Midbrain (tissue), 1 donor: ENCODE measurements at places on chromosomes 1 and 21.

DNA sequence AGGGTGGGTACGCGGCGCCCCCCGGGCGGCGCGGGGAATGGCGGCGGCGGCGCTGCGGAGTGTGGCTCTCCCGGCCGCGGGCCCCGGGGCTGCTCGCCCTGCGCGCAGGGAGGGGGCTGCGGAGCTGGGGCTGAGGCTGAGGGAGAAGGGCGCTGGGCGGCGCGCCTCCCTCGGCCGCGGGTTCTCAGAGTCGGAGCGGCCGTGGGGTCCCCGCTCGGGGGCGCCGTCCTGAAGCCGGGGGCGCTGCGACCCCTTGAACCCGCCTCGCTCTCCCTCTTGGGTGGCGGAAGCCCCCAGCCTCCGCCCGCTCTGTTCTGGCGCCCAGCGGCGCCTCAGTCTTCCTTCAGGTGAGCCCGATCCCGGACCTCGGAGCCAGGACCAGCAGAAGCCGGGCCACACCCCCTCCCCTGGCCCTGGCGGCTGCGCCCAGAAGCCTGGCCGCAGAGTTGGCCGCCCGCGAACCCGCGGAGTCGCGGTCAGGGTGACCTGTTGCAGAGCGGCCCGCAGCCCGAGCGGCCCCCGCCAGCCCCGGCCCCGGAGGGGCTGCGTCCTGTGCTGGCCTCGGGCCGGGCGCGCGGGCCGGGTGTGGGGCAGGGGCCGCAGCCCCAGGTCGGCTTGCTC lies 532 bp downstream of the RALGPS2 start:
- DNase-seq = peak; percentile 23

GRCh38 chr1:211577277-211577818 lies 1.6 kb downstream of the SLC30A1 start:
- peak; percentile 52 for DNase-seq

DNA sequence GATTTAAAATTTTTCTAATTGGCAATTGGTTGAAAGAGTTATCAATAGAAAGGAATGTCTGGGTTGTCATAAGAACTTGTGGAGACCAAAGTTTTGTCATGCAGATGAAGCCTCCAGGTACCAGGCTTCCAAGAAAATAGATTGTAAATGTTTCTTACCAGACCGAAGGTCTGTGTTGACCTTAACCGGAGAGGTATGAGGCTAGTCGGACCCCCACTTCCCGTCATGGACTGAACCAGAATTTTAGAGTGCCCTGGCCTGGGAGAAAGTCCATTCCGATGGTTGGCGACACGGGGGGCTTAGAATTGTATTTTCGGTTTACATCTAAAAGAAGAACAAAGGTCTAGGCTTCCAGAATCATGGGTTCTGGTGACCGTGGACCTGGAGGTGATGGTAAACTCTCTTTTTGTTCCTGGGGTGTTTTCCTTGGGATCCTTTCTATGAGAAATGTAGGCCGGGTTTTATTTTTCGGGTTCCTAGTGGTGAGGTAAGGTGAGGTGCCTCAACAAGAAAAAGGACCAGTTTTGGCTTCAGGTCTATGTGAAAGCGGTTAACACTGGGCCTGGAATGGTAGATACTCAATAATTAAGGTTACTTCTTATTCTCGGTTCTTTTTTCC lies 405 bp upstream of the UHMK1 start:
- no peak for DNase-seq

DNA sequence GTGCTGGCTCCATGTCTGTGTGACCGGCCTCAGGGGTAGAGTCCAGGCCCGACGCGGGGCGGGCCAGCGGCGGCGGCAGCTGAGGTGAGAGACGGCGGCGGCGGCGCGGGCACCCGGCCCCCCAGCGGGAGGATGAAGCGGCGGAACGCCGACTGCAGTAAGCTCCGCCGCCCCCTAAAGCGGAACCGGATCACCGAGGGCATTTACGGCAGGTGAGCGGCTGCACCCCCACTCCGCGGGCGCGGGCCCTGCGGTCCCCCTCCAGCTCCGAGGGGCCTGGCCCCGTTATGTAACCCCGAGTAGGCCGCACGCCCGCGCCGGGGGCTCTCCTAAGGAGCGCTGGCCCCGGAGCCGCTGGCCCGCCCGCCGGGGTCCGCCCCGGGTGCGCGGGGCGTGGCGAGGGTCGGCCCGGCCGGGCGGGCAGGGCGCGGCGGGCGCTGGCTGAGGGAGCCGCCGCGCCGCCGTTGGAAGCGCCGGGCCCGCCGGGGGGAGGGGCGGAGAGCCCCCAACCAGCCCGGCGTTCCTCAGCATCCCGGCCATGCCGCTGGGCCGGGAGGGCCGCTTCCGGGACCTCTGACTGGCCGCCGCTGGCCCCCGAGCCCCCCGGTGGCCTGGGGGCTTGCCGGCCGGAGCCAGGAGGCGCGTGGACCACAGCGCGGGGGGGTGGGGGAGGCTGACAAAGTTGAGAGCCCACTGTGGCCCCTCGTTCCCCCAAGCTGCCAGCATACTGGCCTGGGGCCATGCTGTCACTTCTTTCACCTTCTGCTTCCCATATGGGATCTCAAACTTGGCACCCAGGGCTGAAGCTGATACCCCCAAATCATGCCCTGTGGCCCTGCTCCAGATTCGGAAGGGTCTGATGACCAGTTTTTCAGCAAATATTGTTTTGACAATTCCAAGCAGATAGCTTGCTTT lies 527 bp downstream of the MACO1 start:
- no peak for DNase-seq

DNA sequence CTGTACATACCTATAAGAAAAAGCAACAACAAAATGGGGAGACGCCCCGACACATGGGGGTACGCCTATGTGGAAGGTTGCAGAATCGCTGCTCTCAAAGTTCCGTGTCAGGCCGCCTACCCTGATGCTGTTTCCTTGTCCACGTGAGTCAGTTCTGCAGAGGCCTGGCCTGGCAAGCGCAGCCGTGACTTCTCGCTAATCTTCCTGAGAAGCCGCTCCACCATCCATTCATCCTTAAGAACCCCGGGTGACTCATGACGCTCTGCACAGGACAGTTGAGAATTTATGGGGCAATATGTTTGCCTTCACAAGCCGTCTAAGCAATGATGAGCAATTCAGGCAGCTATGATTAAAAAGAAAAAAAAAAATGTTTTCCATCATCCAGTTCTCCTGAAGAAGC lies 122.3 kb upstream of the TMPRSS2 start:
- DNase-seq = no peak

DNA sequence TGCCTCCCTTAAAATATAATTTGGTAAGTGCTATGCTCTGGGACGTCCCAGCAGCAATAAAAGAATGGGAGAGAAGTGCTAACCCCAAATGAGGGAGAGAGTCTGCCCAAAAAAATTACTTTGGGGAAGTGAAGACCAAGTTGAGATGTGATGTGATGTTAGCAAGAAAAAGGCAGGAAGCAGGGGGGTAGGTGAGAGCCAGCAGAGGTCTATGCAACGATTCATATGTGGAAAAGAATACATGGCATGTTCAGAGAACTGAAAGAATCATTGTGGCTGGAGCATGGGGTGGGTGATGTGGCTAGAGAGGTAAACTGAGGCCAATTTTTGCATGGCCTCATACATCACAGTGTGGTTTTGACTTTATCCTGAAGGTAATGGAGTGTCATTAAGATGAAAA lies 5.6 kb upstream of the CTPS1 start:
- no peak for DNase-seq

- DNase-seq = no peak
Observed at GRCh38 chr1:60619581-60619980, 462.8 kb upstream of the NFIA start.

DNA sequence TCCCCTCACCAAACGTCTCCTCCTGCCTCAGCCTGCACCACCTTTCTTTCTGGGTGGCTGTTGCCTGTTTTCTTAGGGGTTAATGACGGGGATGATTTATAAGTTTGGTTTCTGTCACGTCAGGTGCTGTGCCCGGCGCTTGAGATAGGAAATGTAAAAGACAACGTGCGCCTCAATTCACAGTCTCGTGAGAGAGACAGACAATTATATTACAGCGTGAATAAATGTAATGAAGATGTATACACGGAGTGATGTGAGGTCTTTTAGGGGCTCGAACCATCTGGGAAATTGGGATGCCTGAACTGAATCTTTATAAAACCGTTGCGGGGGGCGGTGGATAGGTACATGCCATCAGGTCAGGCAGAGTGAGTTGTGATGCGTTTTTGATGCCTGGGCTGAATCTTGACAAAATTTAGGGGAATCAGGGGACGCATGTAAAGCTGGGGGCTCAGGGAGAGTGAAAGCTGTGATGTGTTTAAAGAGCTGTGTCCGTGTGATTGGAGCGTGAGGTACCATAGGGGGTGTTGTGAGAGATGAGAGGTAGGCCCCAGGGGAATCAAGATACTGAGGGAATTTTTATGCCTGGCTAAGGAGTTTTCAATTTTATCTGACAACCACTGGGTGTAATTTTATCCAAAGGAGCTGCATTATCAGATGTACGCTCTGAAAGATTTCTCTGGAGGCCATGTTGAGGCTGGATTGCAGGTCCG lies 831 bp downstream of the TIPRL start:
- DNase-seq = peak; percentile 40

GRCh38 chr21:36914244-36915013 lies 52.0 kb downstream of the HLCS start:
- no peak for DNase-seq

GRCh38 chr1:116947092-116947860 lies 37.6 kb downstream of the PTGFRN start:
- no peak for DNase-seq

DNA sequence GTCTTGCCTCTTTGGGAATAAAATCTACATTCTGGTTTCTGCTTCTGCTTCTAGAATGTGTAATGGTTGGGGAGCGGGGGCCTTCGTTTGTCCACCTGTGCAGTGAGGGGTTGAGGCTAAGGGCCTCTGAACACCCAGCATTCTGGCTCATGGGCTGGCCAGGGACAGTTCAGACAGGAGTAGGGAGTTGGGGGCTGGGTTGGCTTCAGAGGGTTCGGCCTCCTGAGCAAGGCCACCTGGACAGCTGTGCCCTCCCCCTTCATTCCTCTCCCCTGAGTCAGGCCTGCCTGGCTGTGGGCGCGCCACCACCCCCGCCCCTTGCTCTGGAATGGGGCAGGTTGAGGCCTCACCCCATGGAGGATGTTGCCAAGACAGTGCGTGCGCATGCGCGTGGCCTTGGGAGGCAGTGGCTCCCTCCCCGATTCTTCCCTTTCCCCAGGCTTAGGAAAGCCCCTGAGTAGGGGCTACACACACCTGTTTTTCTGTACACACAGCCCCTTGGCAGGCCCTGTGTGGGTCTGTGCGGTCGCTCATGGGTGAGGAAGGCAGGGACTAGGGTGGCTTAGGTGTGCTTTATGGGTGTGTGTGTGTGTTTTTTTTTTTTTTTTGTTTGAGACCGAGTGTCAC lies 57.0 kb downstream of the YARS1 start:
- no peak for DNase-seq

GRCh38 chr1:245128381-245129101 lies 26.2 kb upstream of the KIF26B start:
- no peak for DNase-seq

GRCh38 chr1:32311709-32312393 lies 20.0 kb downstream of the HDAC1 start:
- DNase-seq = no peak

DNA sequence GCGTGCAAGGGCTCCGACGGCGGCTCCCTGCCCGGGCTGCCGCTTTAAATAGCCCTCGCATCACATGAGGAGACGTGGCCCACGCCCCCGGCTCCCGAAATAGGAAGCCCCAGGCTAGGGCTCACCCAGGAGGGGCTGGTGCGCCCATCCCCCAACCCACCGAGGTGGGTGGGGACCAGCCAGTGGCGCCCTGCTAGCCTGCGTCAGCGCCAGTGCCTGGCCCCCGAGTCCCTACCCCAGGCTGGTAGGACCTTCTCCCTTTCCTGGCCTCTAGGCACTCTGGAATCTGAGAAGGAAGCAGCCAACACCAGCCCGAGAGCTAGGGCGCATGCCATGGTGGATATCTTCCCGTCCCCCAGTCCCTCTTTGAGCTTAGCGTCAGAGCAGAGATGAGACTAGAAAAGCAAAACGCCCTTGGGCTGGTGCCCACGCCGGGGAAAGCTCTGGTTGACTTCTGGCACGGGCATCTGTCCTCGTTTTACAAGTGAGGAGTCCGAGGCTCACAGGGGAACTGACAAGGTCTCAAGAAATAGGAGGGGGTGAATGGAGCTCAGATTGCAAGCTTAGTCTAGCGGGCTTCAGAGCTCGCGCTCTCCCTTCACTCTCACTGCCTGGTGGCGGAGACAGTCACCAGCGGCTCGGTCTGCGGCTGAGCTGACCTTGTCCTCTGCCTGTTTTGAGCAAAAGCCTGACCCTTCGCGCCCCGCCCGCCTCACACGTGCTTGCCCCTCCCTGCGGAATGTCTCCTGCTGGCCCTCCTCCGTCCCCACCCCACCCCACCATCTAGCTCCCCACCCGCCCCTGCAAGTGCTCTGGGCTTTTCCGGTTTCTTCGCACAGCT lies at the start of gene FABP3:
FABP3 (minus strand) TSS at position 21 of the 841 bp plus-strand sequence. CDS start 62 bp downstream, outside the sequence.
- DNase-seq = peak; percentile 76

DNA sequence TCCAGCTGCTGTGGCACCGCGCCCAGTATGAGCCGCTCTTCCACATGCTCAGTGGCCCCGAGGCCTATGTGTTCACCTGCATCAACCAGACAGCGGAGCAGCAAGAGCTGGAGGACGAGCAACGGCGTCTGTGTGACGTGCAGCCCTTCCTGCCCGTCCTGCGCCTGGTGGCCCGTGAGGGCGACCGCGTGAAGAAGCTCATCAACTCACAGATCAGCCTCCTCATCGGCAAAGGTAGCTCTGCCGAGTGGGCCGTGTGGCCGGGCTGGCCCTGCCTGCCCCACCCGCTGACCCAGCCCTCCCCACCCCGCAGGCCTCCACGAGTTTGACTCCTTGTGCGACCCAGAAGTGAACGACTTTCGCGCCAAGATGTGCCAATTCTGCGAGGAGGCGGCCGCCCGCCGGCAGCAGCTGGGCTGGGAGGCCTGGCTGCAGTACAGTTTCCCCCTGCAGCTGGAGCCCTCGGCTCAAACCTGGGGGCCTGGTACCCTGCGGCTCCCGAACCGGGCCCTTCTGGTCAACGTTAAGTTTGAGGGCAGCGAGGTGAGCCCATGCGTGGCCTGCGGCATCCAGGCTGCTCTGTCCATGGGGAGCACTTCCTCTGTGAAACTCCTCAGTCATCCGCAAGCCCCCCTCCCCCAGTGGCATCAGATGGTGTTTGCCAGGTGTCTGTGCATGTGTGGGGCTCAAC lies 64.2 kb downstream of the PIK3CD start:
- DNase-seq = no peak

DNA sequence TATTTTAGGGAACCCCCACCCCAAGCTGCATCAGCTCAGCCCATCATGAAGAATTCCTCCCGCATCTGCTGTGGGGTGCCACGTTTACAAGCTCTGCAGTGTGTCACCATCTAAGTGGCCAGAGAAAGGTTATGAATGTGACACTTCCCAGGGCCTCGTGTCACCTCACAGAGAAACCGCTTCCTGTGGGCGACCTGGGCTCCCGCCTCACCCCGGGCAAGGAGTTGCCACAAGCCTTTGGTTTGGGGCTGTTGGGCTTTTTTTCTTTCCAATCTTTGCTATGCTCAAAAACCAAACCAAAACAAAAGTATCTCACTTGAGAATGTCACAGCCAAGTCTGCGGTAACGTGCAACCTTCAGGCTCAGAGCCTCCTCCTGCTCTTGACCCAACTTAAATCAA lies 82.1 kb upstream of the ARHGEF16 start:
- DNase-seq = no peak

GRCh38 chr1:232059726-232060374 lies 433.3 kb downstream of the DISC1 start:
- no peak for DNase-seq
